ENCODE measurements at places on chromosomes 7 and 10. TPM values are rescaled to one million over a fixed set of nuclear protein-coding genes. Genes with fewer than 3 reads are reported as not detected.

SFTPD gene
- not detected for total RNA-seq

CALHM3 gene
- not detected for total RNA-seq

DNA sequence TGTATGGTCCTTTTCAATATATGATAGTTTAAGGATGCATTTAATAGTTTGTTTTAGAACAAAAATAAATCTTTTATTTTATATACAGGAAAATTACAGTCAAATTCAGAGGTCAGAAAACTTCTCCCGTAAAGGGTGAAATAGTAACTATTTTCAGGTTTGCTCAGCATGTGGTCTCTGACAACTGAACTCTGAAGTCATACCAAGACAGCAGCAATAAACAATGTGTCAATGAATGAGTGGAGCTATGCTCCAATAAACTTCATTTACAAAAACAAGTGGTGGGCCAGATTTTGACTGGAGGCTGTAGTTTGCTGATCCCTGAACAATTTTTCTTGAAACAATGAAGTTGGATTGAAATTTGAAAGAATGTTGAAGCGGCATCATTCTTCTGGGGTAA is 123.6 kb downstream of the ZNF248 start:
- DNase-seq: no peak

DNA sequence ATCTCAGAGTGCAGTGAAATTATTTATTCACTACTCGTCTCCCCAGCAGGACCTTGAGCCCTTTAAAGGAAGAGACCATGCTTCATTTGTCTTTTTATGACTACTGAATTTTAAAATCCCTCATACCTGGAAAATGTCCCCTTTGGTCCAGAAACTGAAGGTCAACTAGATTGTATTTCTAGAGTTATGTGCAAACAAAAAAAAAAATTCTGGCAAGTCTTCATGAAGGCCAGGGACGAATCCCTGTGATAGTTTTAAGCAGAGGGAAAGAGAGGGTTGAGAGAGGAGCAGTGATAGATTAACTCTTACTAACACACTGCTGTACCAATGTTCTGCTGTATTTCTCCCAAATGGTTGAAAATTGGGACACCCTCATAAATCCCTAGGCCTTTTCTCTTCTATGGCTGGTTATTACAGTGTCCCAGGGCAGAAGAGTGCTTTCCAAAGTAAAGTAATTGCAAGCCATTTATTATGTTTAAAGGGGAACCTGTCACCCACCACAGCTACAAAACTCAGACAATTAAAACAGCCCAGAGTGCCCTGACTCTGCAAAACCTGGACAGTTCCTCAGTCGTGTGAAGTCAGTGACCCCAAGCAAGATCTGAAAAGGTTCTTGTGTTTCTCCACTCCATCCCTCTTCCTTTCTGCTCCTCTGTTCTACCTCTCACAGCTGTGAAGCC is 182.8 kb upstream of the AOAH start:
- no peak for DNase-seq

DNA sequence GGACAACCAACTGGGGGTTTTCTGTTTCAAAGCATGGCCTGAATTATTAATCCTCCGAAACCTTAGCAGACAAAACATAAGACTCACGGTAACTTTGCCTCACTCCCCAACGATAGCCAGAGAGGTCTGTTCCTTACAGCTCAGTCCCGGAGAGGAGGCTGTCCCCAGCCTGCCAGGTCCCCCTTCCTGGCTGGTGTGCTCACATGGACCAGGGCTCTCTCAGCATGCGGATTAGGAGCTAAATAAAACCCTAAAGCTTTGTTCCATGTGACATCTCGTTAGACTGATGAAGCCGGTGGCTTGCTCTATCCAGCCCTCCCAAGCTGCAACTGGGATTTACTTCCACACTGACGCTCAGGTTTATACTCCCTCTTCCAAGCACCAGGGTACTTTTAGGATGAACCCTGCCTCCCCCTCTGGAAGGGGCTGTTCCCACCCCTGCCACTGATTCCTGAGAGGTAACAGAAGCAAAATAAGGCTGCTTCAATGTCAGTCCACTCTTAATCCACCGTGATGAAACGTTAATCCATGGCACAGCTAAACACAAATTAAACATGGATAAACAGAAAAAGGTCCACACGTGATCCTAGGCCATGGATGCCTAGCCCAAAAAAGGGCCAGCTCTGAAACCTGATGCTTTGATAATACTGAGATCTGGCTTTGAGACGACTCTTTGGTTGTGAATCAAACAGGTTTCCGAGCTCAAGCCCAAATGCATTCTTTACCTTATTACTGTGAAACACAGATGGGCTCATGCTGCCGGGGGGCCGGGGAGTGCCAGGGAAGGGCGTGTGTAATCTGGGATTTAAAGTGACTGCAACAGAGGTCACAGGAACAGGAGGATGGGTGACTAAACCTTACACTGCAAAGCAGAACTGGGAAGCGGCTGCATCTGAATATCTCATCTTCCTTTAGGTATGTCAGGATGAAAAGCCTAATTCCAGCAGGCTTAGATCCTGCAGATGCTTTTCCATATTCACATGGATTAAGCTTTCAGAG is 86.2 kb downstream of the ZRANB1 start:
- no peak for DNase-seq

DNA sequence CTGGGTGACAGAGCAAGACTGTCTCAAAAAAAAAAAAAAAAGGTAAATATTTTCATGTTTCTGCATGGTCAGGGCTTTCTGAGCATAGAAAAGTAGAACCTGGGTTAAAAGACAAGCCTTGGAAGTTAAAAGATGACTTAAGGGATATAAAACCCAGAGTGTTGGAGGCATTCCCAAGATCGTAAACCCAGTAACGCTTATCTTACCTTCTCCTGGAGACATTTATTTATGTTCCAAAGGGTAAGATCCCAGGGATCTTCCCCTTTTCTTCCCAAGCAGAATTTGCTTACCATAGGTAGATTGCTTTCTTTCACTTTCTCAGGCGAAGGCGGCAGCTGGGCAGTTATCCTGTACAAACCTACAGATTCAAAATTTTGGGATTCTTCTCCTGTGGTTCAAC is 22.2 kb downstream of the SUGCT start:
- no peak for DNase-seq

DNA sequence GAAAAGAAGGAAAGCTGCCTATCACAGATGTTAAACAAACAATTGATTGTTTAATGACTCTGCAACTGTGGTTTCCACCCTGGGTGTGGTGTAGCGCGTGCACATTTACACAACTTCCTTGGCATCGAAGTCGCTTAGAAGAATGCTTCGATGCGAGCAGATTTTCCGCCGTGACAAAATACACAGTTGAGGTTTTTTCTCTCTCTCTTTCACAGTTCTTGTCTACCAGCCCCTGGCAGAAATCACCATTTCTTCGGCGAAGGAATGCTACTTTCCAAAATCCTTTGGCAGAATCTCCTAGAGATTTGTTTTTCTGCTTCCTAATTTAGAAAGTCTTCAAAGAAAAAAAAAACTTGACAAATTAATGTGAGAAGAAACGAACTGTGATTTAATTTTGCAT is 70.7 kb upstream of the C1QL3 start:
- no peak for DNase-seq

GRCh38 chr10:88116971-88117626 is 253.7 kb downstream of the PTEN start:
- peak; percentile 66 for DNase-seq
